ENCODE measurements at places on chromosomes 7 and 10.

DNA sequence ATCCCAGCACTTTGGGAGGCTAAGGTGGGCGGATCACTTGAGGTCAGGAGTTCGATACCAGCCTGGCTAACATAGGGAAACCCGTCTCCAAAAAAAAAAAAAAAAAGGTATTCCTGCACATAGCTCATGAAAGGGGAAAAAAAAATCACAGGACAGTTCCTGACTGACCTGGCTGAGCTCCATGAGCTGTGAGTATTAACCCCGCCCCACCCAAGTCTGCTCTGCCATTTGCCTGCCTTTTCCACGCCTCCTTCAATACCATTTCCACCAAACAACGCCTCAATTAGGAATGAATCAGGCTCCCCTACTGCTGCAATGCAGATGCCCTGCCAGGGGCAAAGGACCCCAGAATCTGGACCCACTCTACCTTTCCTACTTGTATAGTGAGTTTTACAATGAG lies 55.0 kb downstream of the PDIA4 start:
- no peak for DNase-seq

DNA sequence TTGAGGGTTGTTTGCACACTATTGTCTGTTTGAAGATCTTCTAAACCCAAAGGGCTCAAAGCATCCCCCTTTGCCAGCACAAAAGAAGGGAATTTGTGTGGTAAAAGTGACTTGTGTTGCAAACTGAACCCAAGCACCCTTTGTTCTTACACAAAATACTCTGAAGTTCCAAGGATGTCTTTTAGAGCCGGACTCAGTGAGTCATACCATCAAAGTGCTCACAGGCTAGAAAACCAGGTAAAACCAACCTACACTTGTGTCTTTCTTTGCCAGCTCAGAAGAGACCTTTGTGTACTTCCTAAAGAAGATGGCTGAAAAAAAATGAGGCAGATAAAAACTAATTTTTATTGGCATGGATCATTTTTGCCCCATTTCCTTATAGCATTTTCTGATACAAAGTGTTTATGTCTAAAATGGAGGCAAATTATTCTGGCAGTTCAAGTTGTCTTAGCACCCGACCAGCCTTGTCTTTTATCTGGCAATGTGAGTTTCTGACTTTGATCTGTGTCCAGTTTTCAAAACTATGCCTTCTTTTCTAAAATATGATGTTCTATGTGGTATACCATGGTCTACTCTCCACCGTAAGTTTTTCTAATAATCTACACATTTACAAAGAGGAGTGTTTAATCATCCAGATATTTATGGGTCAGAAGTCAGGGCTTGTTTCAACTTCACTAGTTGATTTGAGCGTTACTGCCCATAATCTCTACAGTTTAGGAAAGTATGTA lies 128.4 kb upstream of the FZD1 start:
- DNase-seq = no peak

GRCh38 chr10:12825260-12825849 lies 176.2 kb downstream of the CCDC3 start:
- no peak for DNase-seq

GRCh38 chr10:3774814-3775695 lies 10.0 kb downstream of the KLF6 start:
- DNase-seq = no peak

GRCh38 chr7:41792120-41792519 lies 89.2 kb upstream of the INHBA start:
- no peak for DNase-seq

GRCh38 chr10:122293961-122294380 lies 22.9 kb downstream of the BTBD16 start:
- no peak for DNase-seq

DNA sequence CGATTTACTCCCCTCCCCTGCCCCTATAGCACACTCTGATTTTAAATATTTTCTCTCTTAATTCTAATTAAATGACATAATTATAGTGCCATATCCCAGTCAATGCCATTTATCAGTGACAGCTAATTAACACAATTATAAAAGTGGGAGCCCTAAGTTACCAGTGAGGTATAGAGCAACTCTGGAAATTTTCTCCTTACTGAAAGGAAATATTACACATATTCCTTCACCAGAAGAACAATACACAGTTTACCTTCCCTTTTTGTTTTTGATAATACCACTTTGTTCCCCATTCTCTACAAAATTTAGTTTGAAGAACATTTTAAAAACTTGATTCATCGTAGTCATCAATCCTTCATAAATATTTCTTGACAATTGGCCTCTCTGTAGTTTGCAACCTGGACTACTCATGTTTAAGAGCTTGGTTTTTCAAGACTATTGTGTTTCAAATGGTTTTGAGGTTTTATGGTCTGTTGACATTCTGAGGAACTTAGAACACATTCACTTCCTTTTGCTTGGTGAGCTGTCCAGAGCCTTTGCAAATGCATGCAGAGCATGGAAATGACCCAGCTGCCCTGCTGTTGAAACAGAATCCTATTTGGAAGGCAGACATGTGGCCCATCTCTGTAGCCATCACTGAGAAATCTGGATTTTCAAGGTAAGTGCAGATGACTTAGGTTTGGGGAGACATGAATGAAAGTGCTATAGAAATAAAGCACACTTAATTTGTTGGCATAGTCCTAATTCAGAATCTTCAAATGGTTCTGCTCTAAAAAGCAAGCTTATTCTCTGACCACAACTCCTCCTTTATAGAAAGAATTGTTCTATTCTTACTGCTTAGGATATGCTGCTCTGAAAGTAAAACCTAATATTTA lies at the start of gene GPR141:
Gene GPR141 (plus strand): TSS at position 521 of the 875 bp plus-strand sequence. CDS start 56,628 bp downstream, outside the sequence.
- DNase-seq = no peak
